Mesenteric fat pad (tissue), 1 donor: ENCODE measurements at places on chromosomes 6 and 20. TPM values are rescaled to one million over a fixed set of nuclear protein-coding genes. Genes with fewer than 3 reads are reported as not detected.
A peak's percentile ranks its signal among the peaks of the same experiment; 100 is the strongest.

GRCh38 chr20:50930139-50930975 lies 880 bp downstream of the ADNP start:
- peak; percentile 90 for DNase-seq

GRCh38 chr6:132259070-132259469 lies 142.2 kb downstream of the MOXD1 start:
- DNase-seq, result no peak

DNA sequence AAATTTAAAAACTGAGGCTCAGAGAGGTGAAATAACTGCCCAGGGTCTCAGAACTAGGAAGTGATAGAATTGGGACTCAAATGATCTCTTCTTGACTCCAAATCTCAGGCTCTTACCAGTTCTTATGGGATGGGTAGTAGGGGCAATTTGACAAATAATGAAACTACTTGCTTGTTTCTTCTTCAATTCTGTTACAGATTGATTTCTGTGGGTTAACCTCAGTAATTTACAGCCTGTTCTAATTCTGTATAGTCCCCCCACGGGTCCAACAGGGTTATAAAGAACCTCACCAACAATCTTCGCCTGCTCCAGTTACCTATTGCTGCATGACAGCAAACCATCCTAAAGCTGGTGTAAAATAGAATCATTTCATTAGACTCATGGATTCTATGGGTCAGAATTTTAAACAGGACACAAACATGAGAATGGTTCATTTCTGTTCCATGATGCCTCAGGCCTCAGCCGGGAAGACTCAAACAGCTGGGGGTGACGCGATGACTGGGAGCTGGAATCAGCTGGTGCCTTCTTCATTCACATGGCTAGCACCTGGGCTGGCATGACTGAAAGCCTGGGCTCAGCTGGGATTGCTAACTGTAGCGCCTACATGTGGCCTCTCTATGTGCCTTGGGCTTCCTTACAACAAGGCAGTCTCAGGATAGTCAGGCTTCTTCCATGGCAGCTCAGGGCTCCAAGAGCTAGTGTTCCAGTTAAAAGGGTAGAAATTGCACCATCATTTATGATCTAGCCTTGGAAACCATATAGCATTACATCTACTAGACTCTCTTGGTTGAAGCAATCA lies 6.6 kb upstream of the WFDC2 start:
- no peak for DNase-seq

GRCh38 chr20:46199198-46199597 lies 81.1 kb downstream of the CD40 start:
- DNase-seq, result no peak

- DNase-seq, result no peak
These were observed 99.5 kb downstream of the FOXC1 start for GRCh38 chr6:1709234-1709641.

- DNase-seq, result no peak
These were observed 2.4 kb downstream of the HEBP2 start for GRCh38 chr6:138406443-138406842.

GRCh38 chr6:49849213-49849907 lies 17.0 kb downstream of the CRISP1 start:
- DNase-seq, result no peak

DNA sequence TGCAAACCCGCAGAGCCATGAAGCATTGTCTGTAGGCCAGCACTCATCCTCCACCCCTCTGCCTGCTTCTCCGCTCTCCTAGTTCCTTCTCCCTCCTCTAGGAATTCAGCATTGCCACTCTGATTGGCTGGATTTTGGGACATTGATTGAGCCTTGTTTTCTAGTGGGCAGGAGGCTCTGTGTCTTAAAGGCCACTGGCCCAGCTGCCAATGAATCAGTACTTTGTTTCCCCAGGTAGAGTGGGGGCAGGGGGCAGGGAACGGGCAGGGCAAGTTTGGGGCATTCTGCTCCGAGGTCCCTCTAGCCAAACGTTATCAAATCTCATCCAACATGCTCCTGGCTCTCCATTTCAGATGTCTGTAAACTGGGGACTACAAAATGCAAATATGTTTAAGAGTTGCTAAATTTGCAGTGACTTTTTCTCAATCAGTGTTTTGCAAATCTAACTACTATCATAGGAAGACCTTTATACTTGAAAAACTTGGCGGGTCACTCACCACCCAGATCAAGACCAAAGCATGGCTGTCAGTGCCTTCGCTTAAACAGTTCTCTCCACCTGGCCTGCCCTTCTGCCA lies 10.4 kb upstream of the BPI start:
- DNase-seq, result no peak

DNA sequence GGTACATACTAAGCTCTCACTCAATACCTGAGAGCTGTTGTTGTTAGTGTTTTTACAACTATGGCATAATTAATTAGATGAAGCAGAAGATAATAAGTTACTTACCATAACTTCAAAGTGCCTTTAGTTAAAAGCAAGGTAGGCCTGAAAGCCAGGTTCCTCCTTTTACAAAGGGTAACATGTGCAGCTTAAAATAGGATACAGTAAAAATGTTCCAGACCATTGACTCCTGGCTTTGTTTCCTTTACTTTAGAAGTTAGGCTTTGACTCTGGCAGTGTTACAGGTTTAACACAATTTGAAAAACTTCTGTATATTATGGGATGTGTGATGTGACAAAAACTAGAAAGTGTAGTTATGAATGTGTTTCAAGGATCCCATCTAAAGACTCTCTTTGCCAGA lies 522.5 kb downstream of the EPM2A start:
- DNase-seq, result no peak

DNA sequence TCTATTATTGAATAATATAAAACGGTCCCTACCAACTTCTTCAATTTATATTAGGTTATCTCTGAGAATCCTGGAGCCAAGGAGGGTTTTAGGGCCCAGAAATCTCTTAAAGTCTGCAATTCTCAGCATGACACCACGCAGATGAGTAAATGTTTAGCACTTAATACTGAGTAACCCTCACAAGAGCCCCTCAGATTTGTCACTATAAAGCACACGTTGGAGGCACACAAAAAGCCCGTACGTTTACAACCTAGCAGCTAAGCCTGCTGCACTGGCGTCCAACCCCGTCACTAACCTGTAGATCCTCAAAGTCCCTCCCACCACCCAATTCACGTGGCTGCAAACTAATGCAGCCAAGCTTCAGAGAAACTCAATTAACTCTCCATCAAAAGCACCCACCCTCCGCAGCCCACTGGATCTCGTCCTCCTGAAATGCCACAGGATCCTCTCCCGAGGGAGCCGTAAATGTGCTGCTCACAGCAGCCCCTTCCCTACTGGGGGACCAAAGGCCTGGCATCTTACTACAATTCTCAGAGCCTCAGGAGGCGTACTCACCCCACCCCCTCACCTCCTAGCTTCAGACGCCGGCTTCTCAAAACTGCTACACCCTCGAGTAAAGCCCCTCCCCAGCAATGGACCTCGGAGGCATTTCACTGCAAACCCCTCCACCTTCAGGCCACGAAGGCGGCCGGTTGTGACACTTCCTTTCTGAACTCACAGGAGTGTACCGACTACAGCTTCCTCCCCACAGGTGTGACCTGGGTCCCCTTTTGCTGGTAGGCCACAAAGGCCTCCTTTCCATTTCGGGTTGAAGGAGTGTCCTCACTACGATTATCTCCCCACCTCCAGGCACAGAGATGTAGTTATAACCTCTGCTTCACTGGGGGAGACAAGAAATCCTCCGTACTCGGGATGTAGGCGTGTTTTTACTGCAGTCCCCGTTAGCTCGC lies 909 bp downstream of the CPNE1 start:
- no peak for DNase-seq

DNA sequence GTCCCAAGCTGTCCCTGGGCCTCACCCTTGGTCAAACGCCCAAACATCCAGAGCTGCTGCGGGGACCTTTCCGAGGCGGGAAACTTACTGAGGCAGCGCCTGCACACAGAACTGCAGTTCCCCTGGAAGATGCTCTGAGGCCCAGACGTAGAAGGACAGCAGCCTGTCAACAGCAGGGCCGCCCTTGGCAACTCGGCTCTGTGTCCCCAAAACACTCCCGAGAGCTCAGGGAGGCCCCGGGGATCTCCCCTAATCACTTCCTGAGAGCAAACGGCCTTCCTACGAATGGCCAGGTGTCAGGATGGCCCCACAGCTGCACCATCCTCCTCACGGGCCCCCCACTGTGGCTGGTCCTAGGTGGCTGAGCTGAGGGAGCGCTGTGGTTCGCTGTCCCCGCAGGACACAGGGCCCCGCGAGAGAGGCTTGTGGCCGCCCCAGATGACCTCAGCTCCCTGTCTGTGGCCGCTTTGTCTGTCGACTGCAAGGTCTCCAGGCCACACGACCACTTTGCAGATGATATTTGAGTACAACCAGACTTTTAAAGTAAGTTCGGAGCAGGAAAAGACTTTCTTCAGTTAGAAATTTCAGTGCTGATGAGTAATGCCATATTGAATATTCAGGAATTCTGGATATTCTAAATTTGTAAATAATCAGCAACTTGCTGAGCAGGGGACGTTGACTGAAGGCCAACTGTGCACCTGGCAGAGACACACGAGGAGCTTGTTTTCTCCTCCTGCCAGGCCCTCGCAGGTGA lies 46.0 kb downstream of the DLL1 start:
- DNase-seq, result no peak

The PLN gene
- 5.6 TPM for total RNA-seq

DNA sequence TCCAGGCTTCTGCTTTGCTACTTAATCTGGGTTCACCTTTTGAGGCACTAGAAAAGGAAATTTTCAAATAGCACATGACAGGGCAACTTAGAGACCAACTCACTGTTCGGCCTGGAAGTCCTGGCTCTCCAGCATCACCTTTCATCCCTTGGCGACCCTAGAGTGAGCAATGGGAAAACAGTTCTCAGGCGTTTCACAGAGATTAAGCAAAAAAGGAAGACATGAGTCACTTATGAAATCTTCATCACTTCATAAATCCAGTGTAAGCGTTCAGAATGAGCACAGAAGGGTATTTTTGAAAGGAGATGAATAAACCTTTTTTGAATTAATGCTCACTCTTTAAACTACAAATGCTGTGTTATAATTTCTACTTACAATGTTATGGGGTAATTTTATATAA lies 104.0 kb downstream of the COL12A1 start:
- no peak for DNase-seq

DNA sequence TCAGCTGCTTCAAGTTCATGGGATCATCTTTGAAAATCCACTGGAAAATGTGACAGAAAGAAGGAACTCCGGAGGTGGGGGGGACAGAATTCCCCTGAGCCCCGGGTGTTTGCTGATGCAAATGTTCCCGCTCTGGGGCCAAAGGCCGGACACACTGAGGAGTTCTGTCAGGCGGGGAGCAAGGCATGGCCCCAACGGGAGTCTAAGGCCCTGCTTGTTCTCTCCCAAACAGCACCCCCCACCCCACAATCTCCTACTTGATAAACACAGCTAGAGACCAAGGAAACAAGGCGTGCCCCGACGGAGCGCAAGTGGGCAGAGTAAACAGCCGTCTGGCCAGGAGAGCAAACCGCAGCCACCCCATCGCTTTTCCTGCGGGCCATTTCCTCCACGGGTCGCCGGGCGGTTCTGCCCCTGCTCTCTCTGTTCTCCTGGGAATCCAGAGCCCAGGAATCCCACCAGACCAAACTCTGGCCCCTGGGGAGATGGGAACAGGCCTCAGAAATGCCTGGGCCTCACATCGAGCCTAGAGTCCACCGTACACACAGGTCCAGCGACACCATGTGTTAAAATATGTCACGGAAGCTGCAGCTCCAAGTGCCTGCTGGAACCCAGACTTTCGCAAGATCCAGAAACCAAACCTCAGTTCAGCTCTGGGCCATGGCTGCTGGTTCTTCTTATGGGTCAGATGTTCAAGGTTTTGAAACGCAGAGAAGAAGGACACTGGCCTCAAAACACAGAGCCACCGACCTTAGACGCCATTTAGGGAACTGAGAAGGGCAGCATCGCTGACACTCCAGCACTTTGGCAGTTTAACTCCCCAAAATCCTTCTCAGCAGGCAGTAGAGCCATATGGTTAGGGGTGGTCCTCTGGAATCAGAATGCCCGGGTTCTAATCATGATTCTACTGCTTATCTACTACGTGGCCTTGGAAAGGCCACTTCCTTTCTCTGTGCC lies 104.2 kb downstream of the PREX1 start:
- DNase-seq, result no peak

DNA sequence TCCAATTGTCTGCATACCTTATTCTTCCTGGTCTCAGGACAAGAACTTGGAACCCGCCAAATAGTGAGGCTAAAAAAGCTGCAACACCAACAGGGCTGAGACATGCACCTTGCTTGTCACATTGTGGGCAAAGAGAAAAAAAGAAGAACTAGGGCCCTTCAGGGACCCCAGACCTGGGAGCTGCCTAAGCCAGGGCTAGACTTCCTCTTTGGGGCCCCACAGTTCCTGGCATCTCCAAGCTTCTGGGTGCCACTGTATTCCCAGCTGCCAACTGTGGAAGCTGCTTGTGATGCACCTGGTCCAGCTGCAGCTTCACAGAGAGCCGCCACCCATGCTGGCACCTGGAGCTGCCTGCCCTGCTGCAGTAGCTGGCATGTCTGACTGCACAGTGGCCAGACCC lies 370.6 kb downstream of the CD83 start:
- DNase-seq, result no peak

The UBD gene
- total RNA-seq, result not detected

DNA sequence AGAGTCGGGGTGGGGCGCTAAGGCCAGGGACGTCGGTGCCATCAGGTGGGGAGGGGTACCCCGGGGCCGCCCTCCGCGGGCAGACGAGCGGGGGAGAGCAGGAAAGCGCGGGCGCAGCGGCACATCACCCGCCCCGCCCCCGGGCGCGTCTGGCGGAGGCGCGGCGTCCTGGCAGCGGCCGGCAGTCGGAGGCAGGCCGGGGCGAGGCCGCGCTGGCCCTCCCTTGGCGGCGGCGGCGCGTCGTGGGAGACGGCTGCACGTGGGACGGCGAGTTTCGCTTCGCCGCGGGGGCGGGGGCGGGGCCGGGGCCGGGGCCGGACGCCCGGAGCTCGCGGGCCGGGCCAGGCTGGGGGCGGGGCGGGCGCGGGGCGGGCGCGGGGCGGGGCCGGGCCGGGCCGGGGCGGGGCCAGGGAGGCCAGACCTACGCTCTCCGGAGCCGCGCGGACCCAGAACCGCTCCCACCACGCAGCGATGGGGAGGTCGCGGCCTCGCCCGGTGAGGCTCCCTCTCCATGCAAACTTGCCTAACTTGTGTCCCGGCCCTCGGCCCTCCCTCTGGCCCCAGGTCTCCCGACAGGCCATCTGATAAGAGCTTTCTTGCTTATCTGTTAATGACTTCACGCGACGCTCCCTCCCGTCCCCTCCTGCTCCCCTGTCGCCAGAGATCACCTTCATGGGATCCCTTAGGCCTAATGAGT lies 12.5 kb downstream of the ITPR3 start:
- DNase-seq, result peak; percentile 92

The WFDC10B gene
- not detected for total RNA-seq

- no peak for DNase-seq
These were observed 509.3 kb upstream of the CITED2 start for GRCh38 chr6:139883776-139884175.

The CD24 gene
- 2.1 TPM for total RNA-seq

DNA sequence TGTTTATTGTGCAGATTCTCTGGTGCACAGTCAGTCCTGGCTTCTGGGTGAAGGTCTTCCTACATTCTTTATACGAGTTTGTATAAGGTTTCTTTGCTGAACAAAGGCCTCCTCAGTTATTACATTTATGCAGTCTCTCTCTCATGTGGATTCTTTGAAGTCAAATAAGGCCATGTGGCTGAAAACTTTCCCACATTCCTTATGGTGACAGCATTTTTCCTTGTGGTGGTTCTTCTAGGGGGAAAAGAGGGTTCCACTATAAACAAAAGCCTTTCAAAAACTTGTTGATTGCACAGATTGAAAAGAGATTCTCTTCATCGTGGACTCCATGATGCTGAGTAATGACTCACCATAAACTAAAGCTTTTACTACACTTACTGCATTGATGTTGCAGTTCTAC lies 19.2 kb downstream of the ZSCAN12 start:
- no peak for DNase-seq
